Foreskin fibroblast (primary cell): ENCODE measurements at places on chromosomes 6 and 20.
A peak's percentile ranks its signal among the peaks of the same experiment; 100 is the strongest.

GRCh38 chr6:45094831-45095230, 233.3 kb upstream of the RUNX2 start:
- DNase-seq, result no peak

GRCh38 chr20:62740286-62741141, 31.9 kb downstream of the NTSR1 start:
- peak; percentile 92 for DNase-seq

DNA sequence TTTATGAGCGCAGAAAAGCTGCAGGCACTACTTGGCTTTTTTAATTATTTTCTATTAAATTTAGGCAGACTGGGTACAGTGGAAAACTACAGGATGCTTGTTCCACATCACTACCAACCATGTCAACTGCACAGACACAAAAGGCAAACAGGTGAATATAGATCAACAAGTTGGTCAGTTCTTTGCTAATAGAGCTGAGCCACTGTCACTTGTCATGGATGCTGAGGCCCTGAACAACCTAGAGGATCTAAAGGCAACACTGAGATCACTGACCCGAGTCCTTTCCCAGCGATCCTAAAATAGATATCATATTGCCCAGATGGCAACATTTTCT, 34.5 kb upstream of the FAM83C start:
- no peak for DNase-seq

DNA sequence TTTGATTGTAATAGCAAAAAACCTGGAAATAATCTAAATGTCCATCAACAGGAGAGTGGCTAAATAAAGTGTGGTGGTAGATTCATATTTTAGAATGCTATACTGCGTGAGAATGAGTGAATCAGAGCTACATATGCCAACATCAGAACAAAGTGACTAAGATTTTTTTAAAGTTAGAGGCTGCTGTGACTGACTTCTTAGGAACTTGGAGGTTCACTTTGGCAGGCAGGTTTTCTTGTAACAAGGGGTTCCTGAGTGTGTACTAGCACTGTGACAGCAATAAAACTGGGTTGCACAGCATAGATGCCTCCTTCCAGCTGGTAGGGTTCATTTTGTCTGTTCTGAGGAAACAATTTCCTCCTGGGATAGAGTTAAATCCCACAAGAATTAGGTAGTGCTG, 75.3 kb upstream of the ENPP5 start:
- no peak for DNase-seq

- peak; percentile 68 for DNase-seq
These were observed 427 bp downstream of the GINM1 start for GRCh38 chr6:149566410-149567193.

GRCh38 chr6:138287144-138287955, 69.1 kb upstream of the PBOV1 start:
- no peak for DNase-seq

DNA sequence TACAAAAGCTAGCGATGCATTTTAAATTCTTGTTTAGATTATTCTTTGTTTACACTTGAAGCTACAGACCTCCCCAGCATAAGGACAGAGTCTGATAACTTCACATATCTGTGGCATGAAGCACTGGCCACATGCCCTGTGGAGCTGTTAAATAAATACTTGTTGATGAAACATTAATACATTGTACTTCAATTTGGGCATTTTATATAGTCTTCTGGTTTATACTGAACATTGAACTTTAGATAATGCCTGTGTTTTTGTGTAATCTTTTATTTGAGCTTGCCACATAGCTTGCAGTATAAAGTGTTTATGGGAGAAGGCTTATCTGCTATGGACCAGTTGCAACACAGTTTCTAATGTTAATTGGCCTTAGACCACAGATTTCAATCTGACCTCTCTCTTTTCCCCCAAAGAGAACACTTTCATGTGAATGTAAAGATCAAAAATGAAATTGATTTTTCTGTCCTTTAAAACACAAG, 48.2 kb downstream of the FRK start:
- DNase-seq, result peak; percentile 36

DNA sequence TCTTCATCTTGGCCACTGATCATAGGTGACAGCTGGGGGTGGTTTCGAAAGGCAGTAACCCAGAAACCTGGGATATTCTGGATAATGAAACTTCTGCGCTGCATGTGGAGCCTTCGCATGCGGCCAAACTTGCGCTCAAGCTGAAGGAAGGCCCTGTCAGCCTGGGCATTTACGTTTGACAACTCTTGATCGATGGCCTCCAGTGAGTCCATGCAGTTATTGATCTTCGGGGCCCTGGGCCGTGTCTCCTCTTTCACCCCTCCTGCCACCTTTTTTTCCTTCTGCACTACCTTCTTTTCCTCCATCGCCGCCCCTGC, 729 bp downstream of the TSPYL4 start:
- DNase-seq, result no peak

DNA sequence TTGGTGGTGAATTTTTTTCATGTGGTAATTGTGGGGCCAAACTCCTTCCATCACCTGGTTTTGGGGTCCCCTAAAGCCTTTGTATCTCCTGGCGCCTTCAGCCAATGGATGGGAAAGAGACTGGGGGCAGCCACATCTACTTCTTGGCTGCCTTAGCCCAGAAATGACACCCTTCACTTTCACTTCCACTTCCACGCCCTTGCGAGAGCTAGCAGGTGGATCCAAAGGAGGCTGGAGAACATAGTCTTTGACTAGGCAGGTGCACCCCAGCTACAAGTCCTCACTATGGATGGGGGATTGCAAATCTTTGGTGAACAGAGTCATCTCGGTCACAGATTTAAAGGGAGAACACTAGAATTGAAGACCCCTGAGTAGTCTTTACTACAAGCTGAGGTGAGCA, 70.8 kb downstream of the NDUFAF5 start:
- DNase-seq, result no peak

DNA sequence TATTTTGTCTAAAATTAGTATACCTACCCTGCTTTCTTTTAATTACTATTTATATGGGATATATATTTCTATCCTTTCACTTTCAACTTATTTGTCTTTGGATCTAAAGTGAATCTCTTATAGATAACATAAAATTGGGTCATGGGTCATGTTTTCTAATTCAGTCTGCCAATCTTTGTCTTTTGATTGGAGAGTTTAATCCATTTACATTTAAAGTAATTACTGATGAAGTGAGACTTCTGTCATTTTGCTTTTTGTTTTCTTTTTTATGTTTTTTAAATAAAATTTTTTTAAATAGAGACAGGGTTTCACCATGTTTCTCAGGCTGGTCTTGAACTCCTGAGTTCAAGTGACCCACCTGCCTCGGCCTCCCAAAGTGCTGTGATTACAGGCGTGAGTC, 50.5 kb upstream of the PRDM1 start:
- DNase-seq, result no peak

- peak; percentile 86 for DNase-seq
These were observed 243.9 kb upstream of the TENT5A start for GRCh38 chr6:81996414-81996813.

DNA sequence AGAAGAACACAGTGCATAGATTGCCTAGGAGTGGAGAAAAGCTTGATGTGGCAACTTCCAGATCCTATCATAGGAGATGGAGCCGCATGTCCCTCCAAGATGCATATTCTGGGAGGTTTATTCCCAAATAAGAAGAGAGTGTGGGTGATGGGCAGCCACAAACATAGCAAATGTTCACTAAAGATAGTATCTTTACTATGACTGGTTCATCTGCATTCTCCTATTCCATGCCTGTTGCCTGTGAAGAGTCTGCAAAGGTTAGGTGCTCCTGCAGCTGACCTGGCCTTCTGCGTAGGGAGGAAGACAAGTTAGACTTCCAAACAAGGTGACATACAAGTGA, 14.5 kb upstream of the CCN6 start:
- DNase-seq, result no peak

DNA sequence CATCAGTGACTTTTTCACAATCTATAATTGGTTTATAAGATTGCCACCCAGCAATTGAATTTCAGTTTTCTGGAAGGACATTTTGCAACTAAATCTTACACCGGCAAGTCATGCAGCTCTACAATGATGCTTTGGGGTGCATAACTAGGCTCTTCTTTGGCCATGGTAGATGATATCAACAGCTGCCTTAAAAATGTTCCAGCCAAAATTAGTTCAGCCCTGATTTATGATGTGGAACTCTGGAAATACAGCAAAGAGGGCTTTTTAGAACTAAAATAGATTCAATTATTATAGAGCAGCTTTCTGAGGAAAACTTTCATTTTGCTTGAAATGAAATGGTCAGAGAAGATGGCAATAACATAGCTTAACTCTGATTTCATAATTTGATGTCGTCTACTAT, 18.4 kb upstream of the MCM9 start:
- no peak for DNase-seq

- no peak for DNase-seq
These were observed 17.3 kb downstream of the TGM2 start for GRCh38 chr20:38147751-38148150.
